ENCODE measurements at places on chromosomes 7 and 10.

- DNase-seq: no peak
These were observed 349.8 kb downstream of the PTPRN2 start for GRCh38 chr7:158237672-158238335.

DNA sequence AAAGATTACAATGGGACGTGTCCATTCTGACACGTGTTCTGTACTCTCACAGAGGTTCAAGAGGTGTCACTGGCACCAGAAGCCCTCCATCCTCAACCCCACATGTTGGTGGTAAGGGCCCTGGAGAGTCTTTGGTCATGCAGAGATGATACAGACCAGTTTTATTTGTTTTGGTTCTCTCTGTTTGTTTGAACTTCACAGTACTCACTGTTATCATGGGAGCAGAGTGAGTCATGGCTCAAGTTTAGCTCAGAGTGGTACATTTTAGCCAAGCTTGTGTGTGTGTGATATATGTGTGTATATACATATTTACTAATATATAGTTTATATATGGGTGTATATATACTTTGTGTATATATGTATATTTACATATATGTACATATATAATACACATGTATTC lies 935.6 kb downstream of the GRID1 start:
- no peak for DNase-seq

DNA sequence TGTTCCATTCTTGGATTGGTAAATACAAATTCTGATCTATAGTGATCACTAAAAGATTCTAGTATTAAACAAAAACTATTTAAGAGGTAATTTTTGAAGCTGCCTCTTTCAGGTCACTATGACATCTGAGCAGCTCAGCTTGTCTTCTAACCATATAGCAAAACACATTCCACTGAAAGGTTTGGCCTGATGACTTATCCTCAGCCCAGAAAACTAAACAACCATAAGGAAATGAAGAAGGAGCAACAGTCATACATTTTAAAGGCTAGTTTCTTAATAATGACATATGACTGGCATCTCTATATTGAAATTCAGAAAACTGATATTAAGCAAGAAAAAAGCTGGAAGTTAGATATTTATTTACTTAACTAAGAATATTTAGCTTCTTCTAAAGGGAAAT lies 24.6 kb downstream of the NT5C2 start:
- no peak for DNase-seq

DNA sequence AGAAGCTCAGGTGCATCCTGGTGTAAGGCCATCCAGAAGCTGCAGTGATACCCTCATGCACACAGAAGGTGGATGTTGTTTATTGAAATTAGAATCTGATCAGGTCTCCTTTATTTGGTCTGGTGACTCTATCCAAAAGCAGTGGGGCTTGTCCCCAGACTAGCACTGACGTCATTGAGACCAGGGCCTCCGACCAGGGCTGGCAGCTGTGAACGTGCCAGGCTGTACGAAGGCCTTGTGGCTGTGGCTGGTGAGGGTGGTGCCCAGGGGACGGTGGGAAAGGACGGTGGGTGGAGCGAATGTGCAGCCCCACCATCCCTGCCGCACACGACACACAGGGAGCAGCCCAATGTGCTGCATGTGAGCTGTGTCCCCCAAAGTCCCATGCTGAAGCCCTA lies 160.0 kb downstream of the ADARB2 start:
- no peak for DNase-seq

GRCh38 chr7:112887337-112887736 lies 97.1 kb upstream of the TMEM168 start:
- DNase-seq: no peak

DNA sequence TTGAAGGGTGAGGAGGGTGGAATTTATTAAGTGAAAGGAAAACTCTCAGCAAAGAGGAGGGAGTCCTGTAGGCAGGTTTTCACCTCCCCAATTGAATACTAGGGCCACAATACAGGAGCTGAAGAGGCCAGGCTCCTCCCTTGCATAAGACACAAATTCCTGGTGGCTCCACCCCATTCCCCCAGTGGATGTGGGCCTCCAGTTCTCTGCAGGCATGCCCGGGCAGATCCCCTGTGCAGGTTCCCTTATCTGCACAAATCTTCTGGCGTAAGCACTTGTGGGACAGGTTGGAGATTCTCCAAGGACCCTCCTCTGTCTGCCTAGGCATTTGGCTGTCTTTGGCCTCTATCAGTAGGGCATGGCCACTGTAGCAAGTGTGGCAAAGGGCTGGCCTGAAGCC lies 847.1 kb upstream of the MBL2 start:
- no peak for DNase-seq

DNA sequence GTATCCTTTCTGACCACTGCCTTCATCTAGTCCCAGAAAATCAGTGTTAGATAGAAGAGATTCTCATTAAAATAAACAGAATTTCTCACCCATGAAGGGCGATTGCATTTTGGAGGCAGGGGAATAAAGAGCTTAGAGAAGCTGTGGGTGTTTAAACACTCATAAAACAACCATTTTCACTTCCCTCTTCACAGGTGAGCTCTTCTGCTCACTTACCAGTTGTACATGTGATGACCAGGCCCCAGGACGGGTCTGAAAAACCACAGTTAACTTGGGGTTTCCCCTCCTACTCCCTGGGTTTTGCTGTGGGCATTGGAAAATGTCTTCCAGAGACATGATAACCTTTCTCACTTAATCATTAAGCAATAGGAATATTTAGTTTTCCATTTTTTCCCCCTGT lies 411.6 kb upstream of the DPP6 start:
- no peak for DNase-seq

DNA sequence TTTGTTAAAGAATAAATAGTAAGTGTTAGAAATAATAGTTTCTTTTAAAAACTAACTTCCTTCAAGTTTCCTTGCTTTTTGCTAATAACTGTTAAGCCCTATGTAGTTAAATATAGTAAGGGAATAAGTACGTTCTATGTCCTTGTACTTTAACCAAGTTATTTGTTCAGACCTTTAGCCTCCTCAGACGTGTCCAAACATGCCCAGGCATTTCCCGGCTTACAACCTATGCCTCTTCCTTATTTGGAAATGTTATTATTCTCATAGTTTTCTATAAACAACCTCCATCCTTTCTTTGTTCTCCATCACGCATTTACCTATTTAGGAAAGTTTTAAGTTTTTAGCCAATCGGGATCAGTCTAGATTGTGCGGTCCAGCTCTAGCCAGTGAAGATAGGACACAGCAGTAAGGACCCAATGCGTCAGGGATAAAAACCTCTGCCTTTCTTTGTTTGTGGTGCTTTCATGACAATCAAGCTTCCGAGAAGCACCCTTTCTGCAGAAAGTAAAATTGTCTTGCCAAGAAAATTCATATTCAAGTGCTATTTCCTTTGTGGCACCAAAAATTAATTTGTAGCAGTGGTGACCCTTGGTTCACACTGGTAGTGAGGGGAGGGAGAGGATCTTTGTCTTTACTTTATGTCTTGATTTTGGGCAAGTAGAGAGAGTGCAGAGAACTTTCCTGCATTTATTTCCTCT lies 851.3 kb upstream of the POM121L12 start:
- no peak for DNase-seq

DNA sequence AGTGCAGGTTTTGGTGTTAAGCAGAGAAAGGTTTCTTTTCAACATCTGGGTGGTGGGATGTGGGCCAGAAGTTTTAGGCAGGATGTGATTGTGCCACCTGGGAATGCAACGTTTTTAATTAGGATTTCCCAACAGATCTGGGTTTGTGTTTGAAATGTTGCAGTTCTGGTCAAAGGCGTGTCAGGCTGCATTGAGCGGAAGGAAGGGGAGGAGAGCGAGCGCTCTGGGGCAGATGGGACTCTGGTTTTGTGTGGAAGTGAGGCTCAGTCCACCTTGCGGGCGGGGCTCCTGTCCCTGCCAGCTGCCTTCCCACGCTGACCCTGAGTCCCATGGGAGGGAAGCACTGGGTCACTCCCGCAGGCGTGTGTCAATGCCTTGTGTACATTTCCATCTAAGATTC lies 767.7 kb downstream of the KCNMA1 start:
- DNase-seq: no peak

- no peak for DNase-seq
These were observed 71.8 kb downstream of the ARHGAP21 start for GRCh38 chr10:24651923-24652322.

- DNase-seq: no peak
These were observed 62.0 kb downstream of the BBS9 start for GRCh38 chr7:33191340-33191739.

DNA sequence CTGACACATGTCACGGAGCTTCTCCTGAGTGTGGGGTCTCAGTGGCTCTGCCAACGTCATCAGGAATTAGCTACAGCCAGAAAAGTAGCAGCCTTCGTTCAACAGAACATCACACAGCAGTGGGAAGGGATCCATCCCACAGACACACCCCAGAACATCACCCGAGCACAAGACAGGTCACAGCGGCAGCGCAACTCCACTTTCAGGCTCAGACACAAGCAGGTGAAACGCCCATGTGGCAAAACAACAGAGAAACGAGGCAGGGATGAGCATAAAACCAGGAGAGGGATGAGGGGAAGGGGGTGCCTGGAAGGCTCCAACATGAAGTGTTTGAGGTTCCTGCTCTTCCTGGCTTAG lies 44.8 kb downstream of the CAMK2B start:
- no peak for DNase-seq

DNA sequence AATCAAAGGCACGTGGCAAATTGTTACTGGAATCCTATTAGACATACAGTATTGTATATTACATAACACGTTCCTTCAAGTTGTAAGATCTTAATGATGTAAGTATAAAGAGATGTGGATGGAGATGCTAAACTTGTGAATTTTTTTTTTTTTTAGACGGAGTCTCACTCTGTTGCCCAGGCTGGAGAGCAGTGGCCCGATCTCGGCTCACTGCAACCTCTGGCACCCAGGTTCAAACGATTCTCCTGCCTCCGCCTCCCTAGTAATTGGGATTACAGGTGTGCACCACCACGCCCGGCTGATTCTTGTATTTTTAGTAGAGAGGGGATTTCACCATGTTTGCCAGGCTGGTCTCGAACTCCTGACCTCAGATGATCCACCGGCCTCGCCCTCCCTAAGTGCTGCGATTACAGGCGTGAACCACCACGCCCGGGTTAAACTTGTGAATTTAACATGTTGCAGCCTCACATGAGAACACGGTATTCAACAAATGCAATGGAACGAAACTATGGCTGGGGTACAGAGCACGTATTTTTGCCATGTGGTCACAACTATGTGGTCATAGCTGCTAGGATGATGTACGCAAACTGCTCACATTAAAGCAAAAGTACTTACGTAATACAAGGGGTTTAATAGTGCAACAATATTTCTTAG lies 818 bp upstream of the SUPV3L1 start:
- no peak for DNase-seq

DNA sequence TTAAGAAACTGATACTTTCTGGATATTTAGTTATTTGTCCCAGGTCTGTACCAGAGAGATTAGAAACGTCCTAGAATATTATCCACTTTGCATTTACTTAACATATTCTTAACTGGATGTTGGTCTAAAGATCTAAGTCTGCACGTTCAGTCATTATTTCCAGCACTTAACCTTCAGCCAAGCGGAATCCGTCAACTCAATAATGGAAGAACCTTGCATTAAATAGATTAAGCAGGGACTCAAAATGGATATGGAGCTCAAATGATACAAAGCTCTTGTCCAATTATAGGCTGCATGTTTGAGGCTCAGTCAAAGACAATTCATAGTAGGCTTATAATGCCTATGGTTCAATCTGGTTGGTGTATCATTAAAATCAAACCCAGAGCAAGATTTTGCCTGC lies 162.9 kb downstream of the SEMA3D start:
- no peak for DNase-seq

GRCh38 chr10:63123727-63124362 lies 9.3 kb upstream of the NRBF2 start:
- DNase-seq: no peak

GRCh38 chr7:14233076-14233867 lies 243.8 kb upstream of the ETV1 start:
- no peak for DNase-seq

GRCh38 chr10:110739811-110740271 lies 95.7 kb downstream of the RBM20 start:
- no peak for DNase-seq

DNA sequence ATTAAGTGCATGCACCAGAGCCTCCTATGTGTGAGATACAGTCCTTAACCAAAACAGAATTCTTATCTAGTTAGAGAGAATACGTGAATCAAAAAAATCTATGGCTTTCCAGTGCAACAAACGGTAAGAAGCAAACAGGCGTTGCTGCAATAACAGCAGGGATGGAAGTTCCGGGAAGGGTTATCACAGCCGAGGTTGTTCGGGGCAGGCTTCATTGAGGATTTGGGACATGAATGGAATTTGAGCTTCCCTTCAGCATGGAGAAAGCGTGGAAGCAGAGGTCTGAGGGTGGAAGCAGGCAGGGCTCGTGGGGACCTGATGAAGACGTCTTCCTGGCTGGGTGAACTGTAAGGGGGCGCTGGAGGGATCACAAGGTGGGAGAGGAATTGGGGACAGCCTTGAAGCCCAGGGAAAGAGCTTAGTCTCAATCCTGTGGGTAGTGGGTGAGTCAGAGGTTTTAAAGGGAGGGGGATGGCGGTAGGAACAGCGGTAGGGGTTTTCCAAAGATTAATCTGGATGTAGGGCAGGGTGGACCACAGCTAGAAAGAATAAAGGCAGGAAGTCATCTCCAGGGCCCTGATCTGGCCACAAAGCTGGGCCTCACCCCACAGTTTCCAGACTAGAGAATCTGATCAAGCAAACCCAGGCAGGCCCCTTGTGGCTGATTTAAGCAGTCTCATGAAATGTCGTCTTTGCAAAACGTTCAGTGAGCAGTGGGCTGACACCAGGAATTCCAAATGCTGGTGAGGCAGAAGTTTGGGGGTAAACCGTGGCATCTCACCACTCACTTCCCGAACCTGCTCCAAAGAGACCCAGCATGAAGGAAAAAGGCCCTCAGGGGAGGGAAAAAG lies 65.1 kb downstream of the CALML3 start:
- DNase-seq: no peak

DNA sequence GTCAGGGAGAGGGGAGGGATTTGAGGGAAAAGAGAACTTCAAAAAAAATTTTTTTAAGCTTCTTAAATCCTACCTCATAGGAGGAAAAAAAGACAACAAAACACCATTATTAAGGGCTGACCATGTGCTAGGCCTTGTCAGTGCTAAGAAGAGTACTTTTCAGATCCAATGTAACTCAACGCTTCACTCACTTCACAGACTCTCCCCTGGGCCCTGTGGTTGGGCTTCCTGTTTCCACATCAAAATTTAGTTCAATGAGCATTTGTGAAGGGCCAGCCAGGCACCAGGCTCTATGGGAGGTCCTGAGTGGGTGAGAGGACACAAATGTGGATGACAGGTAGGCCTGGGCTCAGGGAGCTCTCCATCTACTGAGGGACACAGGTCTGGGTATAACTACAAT lies 249.8 kb downstream of the PTEN start:
- no peak for DNase-seq

GRCh38 chr7:22865602-22865960 lies 42.9 kb upstream of the TOMM7 start:
- no peak for DNase-seq
